ENCODE measurements at places on chromosomes 7 and 10. TPM values are rescaled to one million over a fixed set of nuclear protein-coding genes. Genes with fewer than 3 reads are reported as not detected.
A peak's percentile ranks its signal among the peaks of the same experiment; 100 is the strongest.

GRCh38 chr10:102998399-102998907 lies 80.4 kb downstream of the CNNM2 start:
- no peak for DNase-seq
- H3K27ac ChIP-seq = no peak overlapping the region
- no peaks in the 10 kb centered on the region for H3K36me3 ChIP-seq
- no peak overlapping the region for H3K4me3 ChIP-seq

DNA sequence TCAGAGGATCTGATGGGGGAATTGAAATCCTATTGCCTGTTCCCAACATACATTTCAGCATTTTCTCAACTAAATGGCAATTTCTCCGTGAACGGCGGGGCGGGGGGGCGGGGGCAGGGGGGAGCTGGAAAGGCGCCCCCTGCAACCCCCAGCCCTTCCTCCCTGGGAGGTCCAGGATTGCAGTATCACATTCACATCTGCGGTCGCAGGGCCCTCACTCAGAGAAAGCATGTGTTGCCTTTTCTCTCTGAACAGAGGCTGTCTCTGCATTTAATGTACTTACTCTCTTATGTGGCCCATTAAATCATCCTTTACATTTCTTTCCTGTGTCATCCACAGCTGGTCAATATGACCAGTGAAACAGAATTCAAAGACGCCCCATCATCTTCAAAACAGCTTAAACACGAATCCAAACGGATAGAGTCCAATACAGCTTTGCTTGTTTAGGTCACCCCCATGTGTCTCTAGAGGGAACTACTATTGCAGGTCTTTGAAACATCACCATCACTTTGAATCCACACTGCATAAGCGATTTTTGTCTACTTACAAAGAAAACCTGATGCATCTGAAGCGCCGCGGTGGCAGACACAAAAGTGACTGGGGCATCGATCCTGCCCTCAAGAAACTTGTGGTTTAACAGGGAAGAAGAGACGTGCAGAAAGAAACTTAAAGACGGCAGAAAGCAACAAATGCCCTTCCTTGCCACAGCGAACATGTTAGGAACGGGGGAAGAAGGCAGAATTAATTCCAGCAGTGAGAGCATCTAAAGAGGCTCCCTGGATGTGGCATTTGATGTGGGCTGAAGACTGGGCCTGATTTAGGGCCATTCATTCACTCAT lies 17.0 kb upstream of the ECHDC3 start:
- no peak overlapping the region for H3K4me3 ChIP-seq
- no peaks in the 10 kb centered on the region for H3K4me1 ChIP-seq
- no peak overlapping the region for H3K27ac ChIP-seq
- H3K36me3 ChIP-seq = no peaks in the 10 kb centered on the region
- no peak for DNase-seq

DNA sequence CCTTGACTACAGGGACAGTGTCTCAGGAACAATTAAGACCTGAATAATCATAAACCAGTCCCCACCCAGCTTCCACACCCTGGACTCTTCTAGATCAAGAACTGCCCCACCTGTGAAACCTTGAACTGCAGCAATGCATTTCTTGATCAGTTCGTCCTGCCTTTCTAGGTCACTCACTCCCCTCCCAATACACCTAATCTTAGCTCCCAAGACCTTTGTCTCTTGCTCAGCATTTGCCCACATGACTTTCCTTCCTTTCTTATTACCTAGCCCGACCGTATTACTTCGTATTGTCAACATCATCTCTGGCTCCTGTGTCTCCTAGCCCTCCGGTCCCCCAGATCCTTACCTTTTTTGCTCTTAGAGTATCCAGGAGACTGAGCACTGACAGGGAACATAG lies 5.5 kb upstream of the NAMPT start:
- H3K4me3 ChIP-seq = no peak overlapping the region
- H3K27me3 ChIP-seq = no peaks in the 10 kb centered on the region
- H3K27ac ChIP-seq = no peak overlapping the region
- no peaks in the 10 kb centered on the region for H3K36me3 ChIP-seq
- peaks cover 3% of the 10 kb centered on the region for H3K4me1 ChIP-seq

DNA sequence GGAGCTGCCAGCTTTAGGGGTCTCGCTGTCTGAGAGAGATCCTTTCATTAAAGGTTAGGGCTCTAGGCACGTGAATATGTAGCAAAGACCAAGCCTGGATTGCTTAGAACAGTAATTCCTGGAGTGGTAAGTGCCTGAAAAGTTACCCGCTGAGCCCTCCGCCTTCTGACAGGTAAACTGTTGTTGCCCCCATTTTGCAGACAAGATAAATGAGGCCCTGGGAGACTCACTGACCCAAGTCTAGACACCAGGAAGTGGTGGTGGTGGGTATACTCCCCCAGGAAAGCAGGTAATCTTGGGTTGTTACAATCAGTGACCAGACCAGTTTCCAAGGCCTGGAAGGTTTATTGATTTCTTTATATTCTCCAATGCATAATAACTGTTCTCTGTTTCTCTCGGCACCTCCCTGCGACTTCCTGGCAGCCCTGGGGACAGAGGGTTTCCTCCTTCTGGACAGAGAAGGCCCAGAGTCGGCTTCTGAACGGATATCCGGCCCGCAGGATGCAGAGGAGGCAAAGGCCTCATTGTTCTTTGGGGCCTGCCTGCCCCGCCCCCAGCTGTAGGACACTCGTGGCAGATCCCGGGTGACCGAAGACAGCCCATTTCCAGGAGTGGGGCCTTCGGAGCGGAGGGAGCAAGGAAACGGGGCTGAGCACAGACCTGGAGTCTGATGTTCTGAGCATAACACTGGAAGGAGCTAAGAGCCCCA lies 1.3 kb upstream of the GRK5 start:
- H3K36me3 ChIP-seq = no peaks in the 10 kb centered on the region
- H3K27ac ChIP-seq = peak overlapping the region; percentile 88

- H3K27ac ChIP-seq = no peak overlapping the region
- peaks cover 22% of the 10 kb centered on the region for H3K4me1 ChIP-seq
- no peaks in the 10 kb centered on the region for H3K36me3 ChIP-seq
- DNase-seq = no peak
Measured at GRCh38 chr7:128906001-128906765, 4.3 kb downstream of the KCP start.

GRCh38 chr7:50416527-50417182 lies 33.5 kb downstream of the FIGNL1 start:
- H3K36me3 ChIP-seq = no peaks in the 10 kb centered on the region
- no peak overlapping the region for H3K27ac ChIP-seq
- H3K4me3 ChIP-seq = no peak overlapping the region
- no peaks in the 10 kb centered on the region for H3K4me1 ChIP-seq
- no peaks in the 10 kb centered on the region for H3K27me3 ChIP-seq
- DNase-seq = peak; percentile 3

DNA sequence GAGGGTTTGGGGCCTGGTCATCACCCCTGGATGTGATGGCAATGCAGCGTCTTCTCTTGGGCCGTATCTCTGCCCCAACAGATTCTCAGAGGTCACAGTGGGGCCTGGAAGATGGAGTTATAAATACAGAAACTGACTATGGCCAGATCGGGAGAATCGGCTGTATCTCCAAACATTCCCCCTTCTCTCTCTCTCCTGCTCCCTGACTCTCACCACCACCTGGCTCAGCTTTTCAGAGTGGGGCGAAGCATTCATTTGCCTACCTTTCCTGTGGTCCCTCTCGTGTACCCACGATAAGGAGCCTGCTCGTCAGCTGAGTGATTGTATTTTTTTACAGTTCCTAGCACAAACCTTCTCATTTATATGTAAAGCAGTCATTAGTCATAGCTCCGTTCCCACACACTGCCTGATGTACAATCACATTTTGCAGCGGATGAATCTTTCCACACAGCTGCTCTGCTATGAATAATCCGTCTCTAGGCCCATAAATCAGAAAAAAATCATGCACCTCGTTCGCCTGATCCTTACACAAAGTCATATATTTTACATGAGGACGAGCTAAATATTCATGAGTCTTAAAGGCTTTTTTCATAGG lies 23.2 kb upstream of the BTRC start:
- no peak for DNase-seq
- H3K27me3 ChIP-seq = no peaks in the 10 kb centered on the region
- H3K27ac ChIP-seq = no peak overlapping the region
- H3K4me1 ChIP-seq = no peaks in the 10 kb centered on the region
- H3K36me3 ChIP-seq = no peaks in the 10 kb centered on the region
- no peak overlapping the region for H3K4me3 ChIP-seq

DNA sequence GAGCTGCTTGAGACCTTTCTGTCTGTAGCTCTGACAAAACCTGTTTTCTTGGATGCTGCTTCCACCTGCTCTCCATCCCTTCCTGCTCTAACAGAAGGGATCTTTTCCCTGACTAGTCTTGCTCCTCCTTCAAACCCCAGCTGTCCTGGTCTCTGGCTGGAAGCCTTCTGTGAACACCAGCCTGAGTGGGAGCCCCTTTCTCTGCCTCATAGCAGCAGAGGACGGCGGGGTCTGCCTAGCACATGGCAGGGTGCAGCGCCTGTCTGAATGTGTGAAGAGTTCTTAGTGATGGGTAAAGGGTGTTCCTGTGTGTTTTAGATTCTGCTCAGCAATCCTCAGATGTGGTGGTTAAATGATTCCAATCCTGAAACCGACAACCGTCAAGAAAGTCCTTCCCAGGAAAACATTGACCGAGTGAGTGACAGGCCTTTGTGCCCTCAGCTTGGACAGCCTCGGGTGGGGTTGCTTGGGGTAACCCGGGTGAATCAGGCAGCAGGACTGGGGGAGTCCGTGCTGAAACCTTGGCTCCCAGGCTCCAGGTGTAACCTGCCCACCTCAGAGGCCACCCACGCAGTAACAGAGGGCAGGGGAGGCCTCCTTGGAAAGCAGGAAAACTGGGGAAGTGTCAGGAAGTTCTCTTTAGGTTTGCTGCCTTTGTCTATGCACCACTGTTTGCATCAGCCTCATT lies 34.1 kb downstream of the NUB1 start:
- H3K36me3 ChIP-seq = peaks cover 69% of the 10 kb centered on the region
- no peak overlapping the region for H3K4me3 ChIP-seq
- H3K27me3 ChIP-seq = no peaks in the 10 kb centered on the region
- no peak overlapping the region for H3K27ac ChIP-seq

DNA sequence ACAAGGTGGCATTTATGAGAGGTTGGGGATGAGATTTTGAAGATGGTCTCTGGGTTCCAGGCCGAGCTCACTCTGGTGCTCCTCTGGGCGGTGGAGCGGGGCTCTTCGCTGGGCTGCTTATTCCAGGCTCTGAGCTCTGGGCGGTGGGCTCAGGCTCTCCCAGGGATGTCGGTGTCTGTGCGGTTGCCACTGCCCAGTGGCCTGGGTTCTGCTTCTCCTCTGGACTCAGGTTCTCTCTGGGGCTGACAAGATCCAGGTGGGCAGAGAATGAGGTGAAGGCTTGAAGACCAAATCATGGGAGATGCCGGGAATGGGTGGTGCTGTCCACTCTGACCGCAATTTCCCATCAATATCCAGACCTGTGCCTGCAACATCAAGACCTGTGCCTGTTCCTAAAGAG lies 40.6 kb downstream of the RBAK start:
- H3K27me3 ChIP-seq = peaks cover 4% of the 10 kb centered on the region
- H3K4me1 ChIP-seq = peaks cover 3% of the 10 kb centered on the region
- no peaks in the 10 kb centered on the region for H3K36me3 ChIP-seq
- DNase-seq = no peak

DNA sequence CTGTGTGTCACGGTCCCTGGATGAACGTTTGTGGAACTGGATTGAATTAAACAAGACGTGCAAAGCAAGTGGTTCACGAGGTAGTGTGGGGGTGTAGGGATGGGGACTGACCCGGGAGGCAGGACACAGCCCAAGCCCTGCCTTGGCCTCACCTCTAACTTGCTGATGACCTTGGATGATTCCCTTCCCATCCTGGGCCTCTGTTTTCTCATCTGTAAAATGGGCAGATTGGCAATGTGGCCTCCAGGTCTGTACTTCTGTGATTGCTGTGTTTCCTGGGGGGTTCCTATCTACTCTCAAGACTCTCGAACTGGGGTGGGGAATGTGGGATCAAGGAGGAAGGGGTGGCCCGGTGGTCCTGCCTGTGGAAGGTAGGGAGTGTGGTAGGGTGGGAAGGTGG lies 6.0 kb upstream of the PSMG3 start:
- H3K4me1 ChIP-seq = peaks cover 16% of the 10 kb centered on the region
- no peak for DNase-seq
- H3K27ac ChIP-seq = no peak overlapping the region
- H3K36me3 ChIP-seq = peaks cover 8% of the 10 kb centered on the region
- H3K4me3 ChIP-seq = no peak overlapping the region
- no peaks in the 10 kb centered on the region for H3K27me3 ChIP-seq

DNA sequence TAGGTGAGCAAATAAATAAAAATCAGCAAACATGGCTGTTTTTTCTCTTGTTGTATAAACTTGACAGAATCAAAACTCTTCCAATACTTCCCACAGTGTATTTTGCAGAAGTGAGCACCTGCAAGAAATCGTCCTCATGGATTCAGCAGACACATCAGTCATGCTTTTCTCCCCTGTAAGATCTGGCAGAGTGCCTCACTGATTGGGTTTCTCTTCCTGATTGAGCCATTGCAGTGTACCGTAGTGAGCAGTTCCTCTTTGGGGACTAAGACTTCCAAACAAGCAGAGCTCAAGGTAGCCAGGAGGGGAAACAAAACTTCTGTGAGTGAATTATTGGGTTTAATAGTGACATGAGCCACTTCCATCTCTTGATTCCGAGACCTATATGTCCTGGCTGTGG lies 2.2 kb upstream of the CCDC3 start:
- H3K27ac ChIP-seq = no peak overlapping the region
- H3K4me3 ChIP-seq = no peak overlapping the region
- peaks cover 18% of the 10 kb centered on the region for H3K27me3 ChIP-seq
- no peaks in the 10 kb centered on the region for H3K36me3 ChIP-seq

DNA sequence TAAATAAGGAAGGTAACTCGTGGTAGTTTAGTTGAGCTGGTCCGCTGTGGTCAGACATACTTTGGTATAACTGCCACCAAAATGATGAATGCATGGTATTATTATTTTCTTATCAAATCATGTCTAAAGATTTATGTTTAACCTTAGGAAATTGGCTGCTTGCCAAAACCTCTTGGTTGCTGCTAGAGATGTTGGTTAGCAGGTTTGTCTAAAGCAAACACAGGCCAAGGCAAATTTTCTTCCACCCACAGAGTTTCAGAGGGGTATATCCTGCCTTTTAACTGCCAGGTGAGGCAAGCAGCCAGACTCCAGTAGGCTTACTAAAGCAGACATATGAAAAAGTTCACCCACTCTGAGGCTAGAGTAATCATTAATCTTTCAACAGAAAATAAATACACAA lies 101.4 kb downstream of the SEMA3E start:
- H3K4me3 ChIP-seq = no peak overlapping the region
- no peaks in the 10 kb centered on the region for H3K27me3 ChIP-seq
- no peak for DNase-seq
- H3K36me3 ChIP-seq = no peaks in the 10 kb centered on the region
- no peak overlapping the region for H3K27ac ChIP-seq
- H3K4me1 ChIP-seq = no peaks in the 10 kb centered on the region

The VAX1 gene
- not detected for total RNA-seq

The HABP2 gene
- total RNA-seq = 0.11 TPM

The CAV2 gene
- 30.7 TPM for total RNA-seq

The ZNF33A gene
- total RNA-seq = 46.2 TPM

Data from spinal cord (tissue), 10 donors.